Heart right ventricle (tissue), 16 donors: ENCODE measurements at places on chromosomes 2 and 18.

DNA sequence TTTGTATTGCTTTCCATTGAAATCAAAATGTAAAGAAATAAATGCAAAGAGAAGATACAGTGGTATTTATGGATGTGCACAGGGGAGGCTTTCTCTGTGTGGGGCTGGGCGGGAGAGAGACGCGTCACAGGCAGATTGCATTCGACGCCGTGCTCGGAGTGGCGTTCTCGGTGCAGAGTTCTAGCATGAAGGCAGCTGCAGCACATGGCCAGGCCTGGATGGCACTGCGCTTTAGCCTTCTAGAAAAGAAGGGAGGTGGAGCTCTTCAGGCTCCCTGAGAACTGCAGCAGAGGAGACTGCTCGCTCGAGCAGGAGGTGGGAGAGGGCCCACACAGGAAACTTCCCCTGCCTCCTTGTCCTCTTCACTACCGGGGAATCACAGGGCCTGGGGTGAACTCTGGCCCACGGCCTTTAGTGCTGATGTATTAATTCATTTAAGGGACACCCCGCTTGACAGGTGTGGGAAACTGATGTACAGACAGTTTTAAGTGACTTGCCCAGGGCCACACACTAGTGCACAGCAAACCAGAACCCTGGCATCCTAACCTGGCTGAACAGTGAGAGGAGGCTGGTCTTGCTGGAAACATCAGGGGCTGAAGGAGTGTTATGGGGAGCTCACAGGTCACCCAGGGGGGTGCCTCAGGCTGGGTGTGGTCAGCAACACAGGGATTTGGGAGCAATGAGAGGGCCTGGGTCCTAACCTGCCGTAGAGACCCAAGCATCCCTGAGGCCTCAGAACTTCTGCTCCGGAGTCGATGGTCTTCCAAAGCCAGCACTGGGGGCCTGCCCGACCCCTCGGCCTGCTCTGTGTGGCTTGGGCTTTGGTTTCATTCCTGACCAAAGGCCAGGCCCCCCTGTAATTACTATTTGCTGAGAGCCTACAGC is 199.9 kb downstream of the HDAC4 start:
- DNase-seq = no peak

DNA sequence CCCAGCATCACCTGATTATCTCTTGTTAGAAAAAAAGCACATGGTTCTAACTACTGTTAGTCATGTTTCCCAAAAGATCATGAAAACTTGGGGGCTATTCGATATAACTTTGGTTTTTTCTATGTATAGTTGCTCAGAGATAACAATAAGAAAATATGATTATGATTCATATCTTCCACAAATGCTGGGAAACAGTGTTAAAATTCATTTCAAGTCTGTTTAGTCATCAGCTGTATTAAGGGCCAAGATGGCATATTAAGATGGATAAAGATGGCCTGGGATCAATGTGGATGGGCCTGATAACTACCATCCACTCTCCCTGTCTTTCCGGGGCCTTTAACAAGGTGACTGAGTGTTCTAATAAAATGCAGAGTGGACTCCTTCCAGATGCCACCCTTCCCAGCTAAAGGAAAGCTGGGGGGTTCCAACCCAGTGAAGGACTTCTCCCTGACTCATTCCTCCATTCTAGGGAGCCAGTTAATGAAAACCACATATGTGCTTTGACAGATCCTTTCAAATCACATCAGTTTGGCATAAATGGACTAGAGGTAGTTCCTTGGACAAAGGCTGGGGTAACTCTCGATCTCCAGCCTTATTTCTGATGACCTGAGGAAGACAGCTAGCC is 221.6 kb downstream of the VAPA start:
- DNase-seq = no peak

DNA sequence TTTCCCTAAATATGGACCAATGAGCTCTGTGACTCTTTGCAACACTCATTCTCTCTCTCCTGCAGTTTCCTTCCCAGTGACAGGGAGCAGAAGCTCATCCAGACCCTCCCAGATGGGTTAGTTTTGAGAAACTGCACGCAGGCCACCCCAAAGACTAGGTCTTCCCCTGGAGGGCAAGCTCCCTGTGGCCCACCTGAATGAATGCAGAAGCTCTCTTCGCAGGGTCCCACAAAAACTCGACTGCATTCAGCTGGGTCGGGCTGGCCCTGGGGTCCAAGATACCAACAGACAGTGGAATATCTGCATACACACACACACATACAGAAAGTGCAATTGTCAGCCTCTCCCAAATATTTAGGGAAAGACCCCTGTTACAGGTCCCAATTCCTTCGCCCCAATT is 37.0 kb downstream of the TFCP2L1 start:
- DNase-seq = no peak

DNA sequence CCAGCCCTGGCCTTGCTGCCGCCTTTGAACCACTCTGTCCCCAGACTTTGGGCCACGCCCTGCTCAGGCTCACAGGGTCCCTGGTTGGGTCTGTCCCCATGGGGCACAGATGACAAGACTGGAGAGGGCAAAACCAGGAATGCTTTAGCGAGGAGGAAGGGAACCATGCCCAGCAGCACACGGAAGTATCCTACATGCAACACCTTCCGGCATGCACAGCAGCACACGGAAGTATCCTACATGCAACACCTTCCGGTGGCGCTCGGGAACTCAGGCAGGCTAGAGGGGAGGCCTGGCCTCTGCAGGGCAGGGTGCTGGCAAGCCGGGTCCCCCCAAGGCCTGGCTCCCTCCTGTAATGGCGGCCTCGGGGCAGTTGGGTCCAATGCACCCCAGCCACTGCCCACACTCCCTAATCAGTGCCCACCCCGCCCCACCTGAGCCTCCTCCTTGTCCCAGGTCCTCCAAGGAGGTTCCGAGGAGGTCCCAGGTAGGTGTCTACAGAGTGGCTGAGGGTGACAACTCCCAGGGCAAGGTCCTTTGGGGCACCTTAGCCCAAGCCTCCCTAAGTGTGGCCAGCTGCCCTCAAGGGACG is 33.6 kb upstream of the SNED1 start:
- no peak for DNase-seq

- no peak for DNase-seq
Measured at GRCh38 chr18:36187826-36188721, 777 bp downstream of the MOCOS start.

DNA sequence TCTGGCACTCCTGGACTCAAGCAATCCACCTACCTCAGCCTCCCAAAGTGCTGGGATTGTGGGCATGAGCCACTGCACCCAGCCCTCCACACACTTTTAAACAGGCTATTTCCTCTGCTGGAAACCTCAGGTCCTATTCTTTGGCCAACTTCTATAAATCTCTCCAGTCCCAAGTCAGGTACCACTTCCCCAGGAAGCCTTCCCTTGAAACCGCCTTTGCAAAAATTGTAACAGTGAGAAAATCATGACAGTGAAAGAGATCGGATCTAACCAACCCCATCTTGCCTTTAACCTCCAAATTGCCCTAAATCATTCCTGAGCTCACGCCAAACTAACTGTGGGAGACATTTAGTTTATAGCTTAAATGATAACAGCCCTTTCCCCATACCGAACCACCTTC is 67.3 kb upstream of the CABLES1 start:
- DNase-seq = no peak

DNA sequence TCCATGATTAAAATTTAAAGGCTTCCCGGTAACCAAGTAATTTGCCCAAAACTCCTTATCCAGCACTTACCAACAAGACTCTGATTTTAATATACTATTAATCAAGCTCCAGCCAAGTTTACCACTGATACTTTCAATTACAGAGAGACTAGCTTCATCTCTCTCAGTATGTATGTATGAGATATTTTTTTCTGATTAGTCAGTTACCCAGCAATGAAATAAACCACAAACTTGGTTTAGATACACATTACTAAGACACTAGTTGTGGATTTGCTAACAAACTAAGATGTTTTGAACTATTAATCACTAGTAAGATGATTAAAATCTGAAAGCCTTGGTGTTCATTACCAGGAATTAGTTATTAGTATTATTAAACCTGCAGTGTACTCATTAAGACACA is 1272.2 kb upstream of the ACVR2A start:
- DNase-seq = no peak

DNA sequence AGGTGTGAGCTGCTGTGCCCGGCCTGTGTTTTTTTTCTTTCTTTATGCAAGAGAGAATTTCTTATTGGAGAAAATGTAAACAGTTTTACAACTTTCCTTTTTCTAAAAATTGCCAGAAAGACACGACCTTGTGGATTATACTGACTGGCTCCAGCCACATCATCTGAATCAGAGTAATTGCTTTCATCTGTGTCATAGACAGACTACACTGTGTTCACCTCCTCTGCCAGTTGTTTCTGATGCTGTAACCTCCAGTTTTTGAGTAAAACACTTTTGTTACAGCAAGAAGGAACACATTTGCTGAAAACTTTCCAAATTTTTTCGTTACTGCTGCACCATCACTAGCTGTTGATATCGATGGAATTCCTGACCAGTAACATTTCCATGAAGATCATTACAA is 43.9 kb upstream of the PLEKHM3 start:
- DNase-seq = no peak

DNA sequence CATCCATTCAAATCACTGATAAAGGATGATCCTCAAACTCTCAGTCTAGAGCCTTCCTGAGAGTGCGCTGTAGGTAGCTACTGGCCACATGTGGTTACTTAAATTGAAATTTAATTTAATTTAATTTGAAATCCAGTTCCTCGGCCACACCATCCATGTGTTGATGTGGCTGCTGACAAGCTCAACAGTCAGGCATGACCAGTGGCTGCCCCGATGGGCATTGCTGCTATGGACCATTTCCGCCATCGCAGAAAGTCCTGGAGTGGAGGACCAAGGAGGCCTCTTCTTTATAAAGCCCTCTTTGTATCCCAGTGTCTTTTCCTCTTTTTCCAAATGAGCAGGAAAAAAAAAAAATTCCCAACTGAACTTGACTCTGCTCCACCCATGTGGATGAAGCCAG is 100.6 kb downstream of the HDAC4 start:
- DNase-seq = no peak

- no peak for DNase-seq
Measured at GRCh38 chr2:17661460-17661859, 92.2 kb downstream of the SMC6 start.

- DNase-seq = no peak
Measured at GRCh38 chr18:24189007-24189528, 50.2 kb downstream of the CABYR start.

DNA sequence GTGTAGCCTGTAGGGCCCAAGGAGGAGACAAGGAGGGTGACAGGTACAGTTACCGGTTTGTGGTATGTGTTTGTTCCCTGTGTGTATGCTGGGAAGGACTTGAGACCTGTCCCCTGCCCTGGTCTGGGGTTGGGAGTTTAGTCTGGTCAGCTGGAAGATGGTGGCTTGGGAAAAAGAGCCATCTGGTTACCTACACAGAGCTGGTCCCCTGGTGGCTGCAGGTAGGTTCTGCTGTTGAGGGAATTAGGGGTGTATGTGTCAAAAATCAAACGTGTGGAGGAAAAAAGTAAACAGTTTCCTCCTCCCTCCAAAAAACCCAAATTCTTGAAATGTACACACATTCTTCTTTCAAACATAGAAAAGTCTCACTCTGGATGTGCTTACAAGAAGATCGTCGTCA is 24.3 kb downstream of the PTMA start:
- no peak for DNase-seq

DNA sequence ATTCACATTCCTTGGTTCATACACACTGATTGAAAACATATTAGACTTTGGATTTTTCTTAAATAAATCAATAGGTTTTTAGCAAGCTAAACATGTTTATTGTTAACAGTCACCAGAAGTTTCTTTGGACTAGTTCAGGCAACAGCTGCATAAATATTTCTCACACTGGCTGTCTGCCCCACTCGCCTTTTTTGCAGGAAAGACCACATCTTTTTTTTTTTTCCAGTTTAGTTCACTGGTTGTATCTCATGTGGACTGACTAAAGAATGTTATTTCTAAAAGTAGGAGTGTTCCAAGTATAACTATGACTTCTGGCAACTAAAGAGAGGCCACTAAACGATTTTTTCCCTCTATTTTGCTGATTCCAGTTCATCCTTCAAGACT is 31.1 kb downstream of the SLC40A1 start:
- peak; percentile 49 for DNase-seq
